ENCODE measurements at places on chromosomes 7 and 10.

DNA sequence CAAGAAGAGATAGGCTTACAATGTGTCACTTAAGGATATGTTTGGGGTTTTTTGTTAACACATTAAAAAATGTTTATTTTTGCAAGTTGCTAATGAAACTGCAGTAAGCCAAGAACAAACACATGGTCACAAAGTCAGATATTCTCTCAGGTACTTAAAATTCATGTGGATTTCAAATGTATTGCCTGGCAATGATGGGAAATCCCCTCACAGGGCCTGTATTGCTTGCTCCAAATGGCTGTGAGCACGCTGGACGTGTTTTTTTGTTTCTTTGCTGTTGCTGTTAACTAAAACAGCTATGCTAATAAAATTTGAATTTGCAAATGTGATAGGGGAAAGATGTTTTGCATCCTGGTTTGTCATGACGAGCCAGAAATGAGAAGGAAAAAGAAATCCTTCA is 3.8 kb upstream of the CELF2 start:
- no peak for DNase-seq

DNA sequence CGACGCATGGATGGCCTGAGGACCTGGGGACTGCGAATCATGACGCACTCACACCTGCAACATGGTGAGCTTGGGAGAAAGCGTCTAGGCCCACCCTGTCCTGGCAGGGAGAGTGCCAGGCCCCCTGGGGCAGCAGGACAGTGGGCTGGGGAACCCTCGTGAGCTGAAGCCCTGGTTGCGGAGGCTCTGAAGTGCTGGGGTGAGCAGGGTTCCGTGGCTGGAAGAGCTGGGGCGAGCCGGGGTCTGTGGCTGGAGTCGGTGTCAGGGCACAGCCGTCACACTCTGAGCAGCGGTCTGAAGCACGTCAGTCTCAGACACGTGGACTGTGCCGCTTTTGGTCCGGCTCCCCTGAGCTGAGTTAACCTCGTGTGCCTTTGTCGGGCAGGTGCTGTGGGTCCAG is 4.7 kb downstream of the SUN1 start:
- DNase-seq = no peak

- no peak for DNase-seq
These were observed 58.2 kb downstream of the ABI1 start for GRCh38 chr10:26802527-26802926.

DNA sequence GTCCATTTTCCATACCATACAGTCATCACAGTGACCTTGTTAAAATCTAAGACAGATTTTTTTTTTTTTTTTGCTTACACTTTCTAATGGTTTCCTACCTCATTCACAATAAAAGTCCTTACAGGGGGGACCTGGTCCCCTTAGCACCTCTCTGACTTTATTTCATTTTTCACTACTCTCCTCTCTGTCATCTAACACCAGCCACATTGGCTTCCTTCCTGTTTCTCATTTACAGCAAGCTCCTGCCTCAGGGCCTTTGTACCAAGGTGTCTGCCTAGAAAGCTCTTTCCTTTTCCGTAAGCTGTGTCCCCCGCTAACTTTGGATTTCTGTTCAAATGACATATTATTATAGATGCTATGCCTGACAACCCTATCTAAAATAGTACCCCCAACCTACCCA is 27.7 kb downstream of the CC2D2B start:
- DNase-seq = no peak

DNA sequence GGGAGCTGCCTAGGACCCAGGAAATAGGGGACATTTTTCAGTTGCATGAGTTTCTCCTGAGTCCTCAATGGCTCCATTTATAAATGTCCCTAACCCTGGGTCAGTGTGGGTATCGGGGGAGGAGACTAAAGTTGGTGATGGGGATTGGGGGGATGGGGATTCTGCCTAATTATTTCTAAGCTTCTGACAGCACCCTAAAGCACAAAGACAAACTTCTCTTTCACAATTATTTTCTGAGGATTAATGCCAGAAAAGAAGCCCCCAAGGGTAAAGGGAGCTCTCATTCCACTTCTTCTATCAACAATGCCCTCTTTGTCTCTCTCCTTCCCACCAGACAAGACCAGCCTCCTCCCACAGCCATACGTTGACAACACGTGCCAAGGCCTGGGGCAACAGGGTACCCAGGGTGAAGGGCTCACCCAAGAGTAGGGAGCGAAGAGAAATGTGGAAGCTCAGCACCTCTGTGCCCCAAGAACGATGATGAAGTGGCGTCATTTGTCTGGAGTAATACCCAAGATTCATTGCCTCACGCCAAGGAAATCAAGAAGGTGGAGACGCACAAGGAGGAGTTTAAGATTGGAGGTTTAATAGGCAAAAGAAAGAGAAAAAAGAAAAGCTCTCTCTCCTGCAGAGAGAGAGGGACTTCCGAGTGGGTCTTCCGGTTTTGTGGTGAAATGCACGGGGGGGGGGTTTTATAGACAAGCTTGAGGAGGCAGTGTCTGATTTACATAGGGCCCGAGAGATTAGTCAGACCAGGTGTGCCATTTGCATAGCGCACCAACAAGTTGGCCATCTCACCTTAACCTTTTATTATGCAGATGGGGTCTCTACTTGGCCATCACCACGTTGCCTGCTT is 14.4 kb upstream of the GJC3 start:
- DNase-seq = no peak

GRCh38 chr10:96591946-96592345 is 5.1 kb upstream of the TM9SF3 start:
- DNase-seq = no peak

DNA sequence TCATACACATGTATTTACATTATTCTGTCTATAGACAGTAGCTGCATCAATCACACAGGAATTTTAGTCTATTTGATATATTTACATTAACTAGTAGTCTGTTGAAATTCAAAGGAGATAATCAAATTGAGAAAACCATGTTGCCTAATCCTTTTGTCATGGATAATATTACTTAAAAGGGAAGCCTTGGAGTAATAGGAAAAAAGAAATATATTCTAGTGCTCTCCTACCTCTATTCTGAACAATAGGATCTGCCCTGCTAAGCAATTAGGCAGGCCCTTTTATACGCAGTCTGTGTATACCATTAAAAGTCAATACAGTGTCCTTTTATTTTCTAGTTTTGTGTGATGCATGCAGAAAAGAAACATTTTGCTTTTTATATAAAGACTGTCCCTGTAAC is 24.5 kb downstream of the UMAD1 start:
- no peak for DNase-seq

DNA sequence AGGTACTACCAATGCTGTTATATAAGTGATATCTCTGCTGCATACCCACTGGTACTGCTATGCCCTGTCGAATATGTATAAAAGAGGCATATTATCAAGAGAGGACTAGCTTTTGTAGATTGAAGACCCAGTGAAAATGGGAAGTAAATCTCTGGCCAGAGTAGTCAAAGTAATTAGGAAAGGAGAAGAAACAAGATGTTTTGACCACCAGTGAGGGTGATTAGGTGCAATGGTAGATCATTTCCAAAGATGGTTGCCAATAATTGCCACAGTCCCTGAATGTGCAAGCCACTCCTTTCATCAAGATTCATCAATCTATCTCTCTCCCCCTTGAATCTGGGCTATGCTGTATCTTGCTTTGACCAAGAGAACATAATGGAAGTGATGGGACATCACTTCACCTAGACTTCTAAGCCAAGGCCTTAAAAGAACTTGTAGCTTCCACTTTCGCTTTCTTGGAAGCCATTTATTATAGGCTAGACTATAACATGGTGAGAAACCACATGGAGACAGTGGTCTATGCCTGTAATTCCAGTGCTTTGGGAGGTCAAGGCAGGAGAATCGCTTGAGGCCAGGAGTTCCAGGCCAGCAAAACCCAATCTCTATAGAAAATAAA is 52.6 kb upstream of the ST8SIA6 start:
- DNase-seq = no peak

- no peak for DNase-seq
These were observed 26.9 kb upstream of the ELN start for GRCh38 chr7:74001150-74001494.

- DNase-seq = no peak
These were observed 153.8 kb upstream of the CALCR start for GRCh38 chr7:93728292-93728691.

DNA sequence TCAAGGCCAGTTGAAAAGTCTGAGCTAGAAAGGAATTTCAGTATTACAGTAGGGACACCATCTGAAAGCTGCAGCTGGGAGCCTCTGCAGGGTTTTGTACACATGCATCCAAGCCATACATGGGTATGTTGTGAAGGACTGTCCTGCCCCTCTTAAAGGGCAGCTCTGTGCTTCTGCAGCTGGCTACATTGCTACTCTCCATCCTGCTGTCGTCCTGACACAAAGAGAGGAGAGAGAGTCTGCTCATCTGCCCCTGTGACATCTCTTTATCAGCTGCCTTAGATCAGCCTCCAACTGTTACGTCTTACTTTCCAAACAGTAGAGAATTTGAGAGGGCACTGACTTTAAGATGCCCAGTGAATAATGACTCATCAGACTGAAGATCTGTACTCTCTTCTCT is 602.7 kb downstream of the SORCS3 start:
- DNase-seq = no peak

GRCh38 chr10:48324580-48324979 is 18.1 kb downstream of the MAPK8 start:
- no peak for DNase-seq

GRCh38 chr10:88759366-88760101 is at the start of gene LIPN:
LIPN (plus strand) TSS chr10:88760020; CDS start chr10:88761406, 1,386 bp downstream.
- no peak for DNase-seq

GRCh38 chr10:4332764-4333458 is 493.1 kb upstream of the AKR1E2 start:
- no peak for DNase-seq

All from activated CD8-positive, alpha-beta memory T cell treated with anti-CD3 and anti-CD28 coated beads for 24 hours (primary cell).